ENCODE measurements at places on chromosomes 5 and 9.
A peak's percentile ranks its signal among the peaks of the same experiment; 100 is the strongest.

- DNase-seq = peak; percentile 81
Measured at GRCh38 chr5:35089334-35090314, 41.9 kb upstream of the AGXT2 start.

- no peak for DNase-seq
Measured at GRCh38 chr9:97519441-97519970, 18.0 kb downstream of the TMOD1 start.

GRCh38 chr9:89797937-89798455 lies 193.2 kb downstream of the GADD45G start:
- DNase-seq = no peak

DNA sequence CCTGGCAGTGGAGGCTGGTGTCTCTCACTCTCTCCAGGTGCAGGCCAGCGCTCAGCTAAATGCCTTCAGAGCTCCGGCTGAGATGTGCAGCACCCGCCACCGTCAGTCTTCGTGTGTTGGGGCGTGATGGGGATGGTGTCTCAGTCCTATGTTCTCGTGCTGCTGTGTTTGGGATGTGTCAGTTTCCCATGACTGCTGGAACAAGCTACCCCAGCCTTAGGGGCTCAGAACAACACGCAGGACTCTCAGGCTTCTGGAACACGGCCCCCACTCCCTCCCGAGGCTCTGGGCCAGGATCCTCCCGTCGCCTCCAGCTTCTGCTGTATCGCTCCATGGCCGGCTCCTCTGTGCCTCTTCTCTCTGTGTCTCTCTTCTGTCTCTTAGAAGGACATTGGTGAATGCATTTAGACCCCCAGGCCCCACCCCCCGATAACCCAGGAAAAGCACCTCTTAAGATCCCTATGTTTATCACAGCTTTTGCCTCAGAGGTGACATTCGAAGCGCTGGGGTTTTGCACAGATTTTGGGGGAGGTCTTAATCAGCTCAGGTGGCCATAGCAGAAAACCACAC lies 9.6 kb upstream of the CEP72 start:
- no peak for DNase-seq

DNA sequence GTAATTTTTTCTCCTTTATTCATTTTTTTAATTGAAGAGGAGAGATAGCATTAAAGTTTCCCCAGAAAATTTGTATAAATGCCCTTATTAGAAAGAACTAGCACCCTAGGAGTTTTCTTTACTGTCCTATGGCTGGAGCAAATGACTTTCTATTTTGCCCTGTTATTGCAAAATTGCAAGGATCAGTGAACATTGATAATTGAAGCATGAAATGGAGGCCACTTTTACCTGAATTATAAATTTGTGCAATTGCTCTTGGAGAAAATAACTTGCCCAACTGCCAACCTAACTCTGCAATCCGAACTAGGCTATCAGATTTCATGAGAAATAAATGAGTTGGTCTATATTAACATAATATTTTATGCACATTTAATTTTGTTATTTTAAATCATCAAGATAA lies 111.9 kb downstream of the MTRR start:
- no peak for DNase-seq

GRCh38 chr9:135994501-135995192 lies 33.5 kb upstream of the UBAC1 start:
- DNase-seq = peak; percentile 68

- no peak for DNase-seq
Measured at GRCh38 chr9:117543089-117543488, 128.2 kb upstream of the ASTN2 start.

DNA sequence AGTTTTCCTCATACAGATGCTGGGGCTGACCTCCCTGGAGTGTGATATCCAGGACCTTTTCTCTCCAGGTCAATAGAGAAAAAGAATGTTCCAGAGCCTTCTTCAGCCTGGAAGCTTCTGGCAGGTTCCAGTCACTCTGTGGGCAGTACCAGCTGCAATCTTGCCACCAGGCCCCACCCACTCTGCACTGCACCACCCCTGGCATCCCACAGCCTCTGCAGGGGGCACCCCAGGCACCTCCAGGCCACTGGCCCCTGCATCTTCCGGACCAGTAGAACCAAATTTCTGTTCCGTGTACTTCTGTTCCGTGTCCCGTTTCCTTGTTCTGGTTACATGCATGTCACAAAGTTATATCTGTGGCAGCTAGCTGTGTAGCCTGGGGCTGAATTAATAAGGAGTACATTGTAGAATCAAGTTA lies 83.3 kb upstream of the ZBTB43 start:
- no peak for DNase-seq

- no peak for DNase-seq
Measured at GRCh38 chr5:113278976-113279375, 155.8 kb downstream of the TSSK1B start.

- DNase-seq = no peak
Measured at GRCh38 chr9:131027872-131028179, 18.9 kb downstream of the LAMC3 start.

- no peak for DNase-seq
Measured at GRCh38 chr9:125110464-125110863, 32.9 kb downstream of the SCAI start.

DNA sequence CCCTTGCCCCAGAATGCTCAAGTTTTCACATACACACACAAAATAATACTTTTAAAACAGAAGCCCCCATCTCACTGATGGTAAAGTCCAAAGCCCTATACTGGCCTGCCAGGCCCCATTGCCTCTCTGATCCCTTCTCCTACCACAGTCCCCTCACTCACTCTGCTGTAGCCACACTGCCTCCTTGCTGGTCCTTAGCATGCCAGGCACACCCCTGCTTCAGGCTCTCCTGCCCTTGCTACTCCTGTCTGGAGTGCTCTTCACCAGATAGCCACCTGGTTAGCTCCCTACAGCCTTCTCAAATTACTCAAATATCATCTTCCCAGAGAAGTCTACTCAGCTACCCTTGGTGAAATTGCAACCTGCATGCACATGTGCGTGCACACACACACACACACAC lies 177.5 kb downstream of the C5orf15 start:
- DNase-seq = no peak

DNA sequence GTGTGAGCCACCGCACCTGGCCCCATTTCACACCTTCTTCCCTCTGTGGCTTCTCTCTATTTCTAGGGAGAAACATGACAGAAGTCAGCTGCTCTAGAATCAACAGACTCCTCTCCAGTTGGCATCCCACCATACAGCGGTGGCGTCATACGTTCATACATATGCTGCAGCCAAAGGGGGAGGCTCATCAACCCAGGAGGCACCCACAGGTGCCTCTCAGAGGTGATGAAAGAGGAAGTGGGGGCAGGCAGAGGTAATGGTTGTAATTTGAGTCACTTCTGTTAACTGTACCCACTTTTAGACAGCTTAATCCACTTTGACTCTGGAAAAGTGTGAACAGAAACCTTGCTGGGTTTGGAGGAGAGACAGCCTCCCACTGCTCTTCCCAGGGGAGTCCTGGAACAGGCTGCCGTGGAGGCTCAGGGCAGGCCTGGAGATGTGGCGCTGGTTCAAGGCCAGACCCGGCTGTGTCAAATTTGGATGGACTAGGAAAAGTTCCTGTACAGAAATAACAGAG lies 47.3 kb upstream of the SUB1 start:
- no peak for DNase-seq

GRCh38 chr5:142796492-142797109 lies 26.4 kb downstream of the ARHGAP26 start:
- no peak for DNase-seq

GRCh38 chr5:156427315-156427714 lies 100.4 kb downstream of the SGCD start:
- no peak for DNase-seq

DNA sequence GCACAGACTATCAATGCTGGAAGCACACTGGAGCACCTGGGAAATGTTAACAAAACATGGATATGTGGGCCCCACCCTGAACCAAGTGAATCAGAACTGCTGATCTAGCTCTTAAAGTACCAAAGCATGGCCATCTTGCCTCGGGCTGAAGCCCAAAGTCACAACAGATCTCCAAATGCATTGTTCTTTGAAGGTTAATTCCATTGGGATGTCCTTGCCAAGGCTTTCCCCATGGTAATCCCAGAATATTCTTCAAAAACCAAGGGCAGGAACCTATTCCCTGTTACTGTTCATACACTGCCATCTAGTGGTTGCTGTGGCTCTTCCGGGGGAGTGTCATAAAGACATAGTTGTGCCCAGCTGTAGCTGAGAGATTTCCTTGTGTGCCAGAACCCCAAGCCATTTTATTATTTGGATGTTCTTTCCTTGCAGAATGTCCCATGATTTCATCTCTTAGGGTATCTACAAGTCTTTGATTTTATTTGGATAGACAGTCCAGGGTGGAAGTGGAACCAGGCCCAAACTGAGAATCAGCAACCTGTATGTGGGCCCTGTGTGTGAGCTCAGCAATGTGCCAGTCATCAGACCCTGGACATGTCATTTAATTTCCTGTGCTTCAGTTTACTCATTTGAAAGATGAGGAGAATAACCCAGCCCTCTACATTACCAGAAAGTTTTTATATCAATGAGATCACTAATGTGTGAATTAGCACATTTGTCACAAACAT lies 290.0 kb downstream of the ACTL7B start:
- peak; percentile 94 for DNase-seq

DNA sequence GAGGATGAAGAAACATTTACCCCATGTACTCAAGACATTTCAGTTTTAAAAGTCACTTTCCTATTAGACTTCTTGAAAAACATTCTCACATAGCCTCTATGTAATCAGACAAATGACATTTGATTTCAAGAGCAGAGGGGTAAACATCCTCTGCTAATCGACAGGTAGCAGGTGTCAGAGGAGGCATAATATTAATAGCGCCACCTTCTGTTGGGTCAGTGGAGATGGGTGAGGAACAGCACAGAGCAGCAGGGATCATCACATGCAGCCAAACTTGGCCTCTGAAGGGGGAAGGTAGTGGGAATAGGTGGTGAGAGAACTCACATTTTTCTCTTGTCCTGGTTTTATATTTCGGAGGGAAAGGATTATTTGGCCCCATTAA lies 3.3 kb upstream of the LSM11 start:
- no peak for DNase-seq

- no peak for DNase-seq
Measured at GRCh38 chr9:107881626-107882300, 392.2 kb upstream of the KLF4 start.

DNA sequence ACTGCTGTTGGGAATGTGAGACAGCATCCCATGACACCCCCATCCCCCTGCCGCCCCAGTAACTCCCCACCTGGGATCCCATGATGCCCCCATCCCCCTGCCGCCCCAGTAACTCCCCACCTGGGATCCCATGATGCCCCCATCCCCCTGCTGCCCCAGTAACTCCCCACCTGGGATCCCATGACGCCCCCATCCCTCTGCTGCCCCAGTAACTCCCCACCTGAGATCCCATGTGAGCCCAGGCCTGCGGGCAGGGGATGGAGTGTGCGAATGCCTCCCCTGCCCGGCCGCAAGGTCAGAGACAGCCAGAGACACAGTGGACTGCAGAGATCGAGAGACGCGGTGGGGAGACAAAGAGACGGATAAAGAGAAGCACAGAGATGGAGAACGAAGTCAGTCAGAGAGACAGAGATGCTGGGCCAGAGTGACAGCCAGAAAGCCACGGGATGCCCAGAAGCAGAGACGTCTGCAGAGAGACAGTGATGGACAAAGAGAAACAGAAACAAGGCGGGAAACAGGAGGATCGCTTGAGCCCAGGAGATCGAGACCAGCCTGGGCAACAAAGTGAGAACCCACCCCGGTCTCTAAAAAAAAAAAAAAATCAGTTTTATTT lies 992 bp downstream of the SH2D3C start:
- DNase-seq = no peak

DNA sequence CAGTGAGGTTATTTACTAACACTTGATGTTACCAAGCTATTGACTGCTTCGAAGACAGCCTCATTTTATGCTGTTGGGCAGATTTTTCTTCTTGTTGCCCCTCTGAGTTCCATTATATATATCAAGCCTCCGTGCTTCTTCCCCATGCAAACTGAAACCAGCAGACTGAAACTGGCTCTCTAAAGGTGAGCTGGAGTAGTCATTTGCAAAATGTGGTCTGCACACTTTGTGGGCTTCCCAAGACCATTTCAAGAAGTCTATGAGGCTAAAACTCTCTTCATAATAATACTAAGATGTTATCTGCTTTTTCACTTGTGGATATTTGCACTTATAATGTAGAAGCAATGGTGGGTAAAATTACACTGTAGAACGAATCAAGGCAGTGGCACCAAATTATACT lies 13.9 kb downstream of the SLC36A1 start:
- no peak for DNase-seq
